Brain pericyte (primary cell): ENCODE measurements at places on chromosomes 6 and 20.

DNA sequence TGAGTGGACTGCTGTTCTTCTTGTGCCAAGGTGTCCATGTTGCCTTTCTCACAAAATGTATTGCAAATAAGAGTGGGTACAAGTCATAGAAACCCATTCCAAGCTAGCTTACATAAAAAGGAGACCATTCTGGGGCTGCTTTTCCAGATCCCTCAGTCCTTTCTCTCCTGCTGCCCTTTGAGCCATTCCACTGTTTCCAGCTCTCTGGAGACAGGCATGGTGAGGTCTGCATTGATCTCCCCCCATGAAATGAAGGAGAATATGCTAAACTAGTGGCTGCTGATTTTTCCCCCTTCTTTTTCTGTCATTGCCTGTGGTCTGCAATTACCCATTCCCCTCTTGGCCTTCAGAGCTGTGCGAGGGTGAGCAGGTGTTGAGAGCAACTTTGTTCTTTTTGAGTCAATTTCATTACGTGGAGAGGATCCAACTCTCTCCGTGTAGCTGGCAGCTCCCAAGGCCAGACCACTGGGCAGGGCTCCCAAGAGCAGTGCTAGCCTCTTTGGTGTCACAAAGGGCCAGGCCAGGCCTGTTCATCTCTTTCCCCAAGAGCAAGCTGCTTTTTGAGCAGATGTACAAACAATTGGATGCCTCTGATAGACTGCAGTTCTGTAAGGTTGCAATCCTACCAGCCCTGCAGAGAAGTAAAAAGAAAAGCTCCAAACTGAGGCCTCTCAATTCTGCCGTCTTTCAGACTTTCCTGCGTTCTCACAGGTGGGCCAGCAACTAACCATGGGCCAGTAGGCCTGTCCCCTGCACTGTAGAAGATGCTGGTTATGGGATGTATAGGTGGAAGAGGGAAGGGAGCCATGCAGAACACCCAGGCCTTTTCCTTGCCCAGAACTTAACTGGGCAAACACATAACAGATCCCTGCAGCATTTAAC is 96.1 kb upstream of the ARMC2 start:
- DNase-seq = no peak

GRCh38 chr6:125201961-125202729 is 48.6 kb downstream of the TPD52L1 start:
- DNase-seq = peak; percentile 70

DNA sequence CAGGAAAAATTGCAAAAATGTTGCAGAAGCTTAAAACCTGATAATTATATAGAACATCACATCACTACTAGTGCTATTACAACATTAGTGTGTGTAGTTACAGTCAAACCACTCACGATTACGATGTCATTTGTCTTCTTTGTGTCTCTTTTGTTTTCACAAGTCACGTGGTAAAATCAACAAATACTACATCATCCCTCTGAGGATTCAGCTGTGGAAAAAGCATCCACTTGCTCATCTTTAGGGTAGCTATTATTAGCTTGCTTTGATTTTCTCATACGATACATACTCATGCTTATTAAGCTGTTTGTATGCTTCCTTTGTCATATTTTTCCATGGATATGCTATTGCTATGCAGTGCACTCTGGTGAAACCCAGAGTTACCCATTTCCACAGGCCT is 22.2 kb upstream of the ATXN1 start:
- DNase-seq = no peak

- DNase-seq = no peak
These were observed 64.2 kb downstream of the LAMP5 start for GRCh38 chr20:9578594-9578993.

GRCh38 chr6:6284221-6284966 is 36.1 kb downstream of the F13A1 start:
- DNase-seq = no peak

GRCh38 chr6:19705606-19706005 is 131.6 kb upstream of the ID4 start:
- no peak for DNase-seq

- DNase-seq = no peak
These were observed 48.2 kb upstream of the MLN start for GRCh38 chr6:33851959-33852358.

DNA sequence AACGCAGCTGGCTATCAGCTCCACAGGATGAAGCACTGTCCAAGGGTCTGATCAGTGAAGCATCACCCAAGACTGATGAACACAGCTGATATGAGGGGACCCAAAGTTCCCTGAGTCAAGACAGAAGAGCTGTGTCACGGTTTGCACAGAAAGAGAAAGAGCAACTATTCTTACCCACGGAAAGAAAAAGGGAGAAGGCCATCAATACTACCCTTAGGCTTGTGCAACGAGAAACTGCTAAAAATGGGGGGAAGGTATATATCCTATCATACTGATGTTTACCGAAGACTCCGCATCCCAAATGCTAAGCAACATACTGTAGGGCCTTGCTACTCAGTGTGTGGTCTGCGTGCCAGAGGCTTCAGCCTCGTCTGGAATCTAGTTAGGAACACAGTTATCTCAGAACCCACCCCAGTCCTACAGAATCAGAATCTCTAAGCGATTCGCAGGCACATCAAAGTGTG is 665 bp downstream of the FASTKD5 start:
- no peak for DNase-seq

DNA sequence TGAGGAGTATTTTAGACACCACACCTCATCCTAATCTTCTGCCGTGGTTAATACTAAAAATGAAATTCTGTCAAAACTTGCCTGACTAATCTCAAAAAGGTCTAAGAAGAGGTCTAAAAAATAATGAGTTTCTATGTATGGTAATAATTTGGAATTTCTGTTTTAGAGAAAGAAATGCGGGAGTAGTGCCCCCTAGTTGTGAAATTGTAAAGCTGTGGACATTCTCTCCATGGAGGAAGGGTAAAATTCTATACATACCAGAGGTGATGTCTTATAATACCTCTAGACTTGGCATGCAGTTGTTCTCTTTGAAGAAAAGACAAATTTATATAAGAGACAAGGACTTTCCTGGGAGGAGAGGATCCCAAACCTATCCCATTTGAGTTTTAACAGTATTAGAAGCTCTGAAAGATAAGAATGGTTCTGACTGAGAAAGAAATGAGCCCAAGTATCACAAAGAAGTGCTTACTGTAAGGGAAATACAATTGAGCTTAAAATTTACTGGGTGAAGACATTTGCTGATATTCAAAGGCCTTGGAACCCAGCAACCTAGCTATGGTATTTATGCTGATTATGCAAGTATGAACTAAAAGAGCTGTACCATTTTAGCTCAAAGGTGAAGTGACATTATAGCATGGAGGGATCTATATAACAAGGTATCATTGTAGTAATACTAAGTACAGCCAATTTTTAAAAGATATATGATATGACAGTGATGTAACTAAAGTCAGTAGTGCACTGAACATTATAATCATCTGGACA is 5.1 kb upstream of the EPHA7 start:
- DNase-seq = no peak

- DNase-seq = no peak
These were observed 44.1 kb upstream of the AKIRIN2 start for GRCh38 chr6:87745966-87746721.

DNA sequence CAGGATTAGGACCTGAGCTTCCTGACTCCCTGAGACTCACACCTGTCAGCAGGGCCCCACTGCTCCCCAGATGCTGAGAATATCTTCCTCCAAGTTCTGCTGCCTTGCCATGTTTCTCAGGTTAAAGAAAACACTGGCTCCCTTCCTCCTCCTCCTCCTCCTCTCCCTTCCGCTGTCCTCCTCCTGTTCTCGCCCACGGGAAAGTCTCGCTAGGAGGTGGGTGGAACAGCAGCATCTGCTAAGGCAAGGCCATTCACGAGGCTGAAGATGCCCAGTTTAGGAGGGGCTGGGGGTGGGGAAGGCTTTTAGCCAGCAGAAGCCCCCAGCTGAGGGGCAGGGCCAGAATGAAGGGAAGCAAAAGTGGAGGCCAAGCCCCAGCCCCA is 23.8 kb downstream of the KCNK15 start:
- no peak for DNase-seq

DNA sequence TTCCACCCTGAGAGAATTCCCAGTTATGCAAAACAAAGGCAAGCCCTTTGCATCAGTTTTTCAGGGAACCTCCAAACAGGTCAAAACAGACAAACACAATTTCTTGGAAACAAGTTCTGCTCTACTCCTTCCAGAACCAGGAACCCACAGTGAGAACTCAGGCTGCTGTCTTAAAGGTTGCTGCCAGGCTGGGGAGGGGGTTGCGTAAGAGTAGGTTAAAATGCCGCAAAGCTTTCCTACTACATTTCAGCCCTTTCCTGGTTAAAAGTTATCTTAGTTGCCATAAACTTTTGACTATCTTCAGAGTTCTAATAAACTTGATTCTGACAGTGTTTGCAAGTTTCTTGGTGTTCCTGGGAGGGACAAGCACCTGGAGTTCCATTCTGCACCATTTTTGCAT is 33.8 kb downstream of the KPNA5 start:
- no peak for DNase-seq

- no peak for DNase-seq
These were observed 10.1 kb upstream of the TENT5A start for GRCh38 chr6:81762606-81763005.

GRCh38 chr20:62346398-62347150 is 20.5 kb downstream of the LAMA5 start:
- no peak for DNase-seq

DNA sequence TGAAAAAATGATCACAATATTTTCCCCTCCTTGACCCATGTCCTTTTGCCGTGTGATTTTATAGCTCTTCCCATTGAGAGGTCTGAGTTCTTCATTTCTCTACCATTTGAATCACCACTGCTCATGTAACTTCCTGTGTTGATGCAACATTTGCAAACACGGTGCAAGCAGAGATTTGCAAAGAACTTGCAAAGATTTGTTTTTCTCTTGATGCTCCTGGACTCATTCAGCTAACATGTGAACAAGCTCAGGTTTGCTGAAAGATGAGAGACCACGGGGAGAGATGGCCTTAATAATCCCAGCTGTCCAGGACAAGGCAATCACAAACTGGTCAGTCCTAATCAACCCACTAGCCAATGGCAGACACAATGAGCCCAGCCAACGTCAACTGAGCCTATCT is 8.6 kb downstream of the VNN2 start:
- DNase-seq = no peak

DNA sequence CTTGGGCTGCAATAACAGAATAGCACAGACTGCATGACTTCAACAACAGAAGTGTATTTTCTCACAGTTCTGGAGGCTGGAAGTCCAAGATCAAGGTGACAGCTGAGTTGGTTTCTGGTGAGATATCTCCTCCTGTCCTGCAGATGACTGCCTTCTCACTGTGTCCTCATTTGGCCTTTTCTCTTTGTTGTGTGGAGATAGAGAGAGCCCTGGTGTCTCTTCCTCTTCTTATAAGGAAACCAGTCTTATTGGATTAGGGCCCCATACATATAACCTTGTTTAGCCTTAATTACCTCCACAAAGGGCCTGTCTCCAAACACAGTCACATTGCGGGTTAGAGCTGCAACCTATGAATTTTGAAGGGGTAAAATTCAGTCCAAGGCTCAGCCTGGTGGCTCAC is 57.0 kb upstream of the BMP6 start:
- DNase-seq = no peak

GRCh38 chr20:63124092-63124781 is 91.7 kb downstream of the YTHDF1 start:
- no peak for DNase-seq

DNA sequence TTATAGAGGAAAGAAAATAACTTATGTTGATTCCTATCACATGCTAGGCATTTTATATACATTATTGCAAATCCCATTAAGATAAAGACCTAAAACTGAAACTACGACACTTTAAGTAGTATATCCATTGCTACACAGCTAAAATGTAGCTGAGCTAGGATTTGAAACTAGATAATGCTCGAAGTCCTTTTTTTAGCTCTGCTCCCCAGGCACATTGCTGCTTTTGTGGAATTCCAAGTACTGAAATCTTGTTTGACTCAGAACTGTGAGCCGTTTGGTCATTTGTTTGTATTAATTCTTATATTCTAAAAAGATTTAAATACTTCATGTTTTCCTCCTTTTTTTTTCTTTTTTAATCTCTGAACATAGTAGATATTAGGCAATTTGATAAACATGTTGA is 644.8 kb downstream of the HACE1 start:
- DNase-seq = no peak

DNA sequence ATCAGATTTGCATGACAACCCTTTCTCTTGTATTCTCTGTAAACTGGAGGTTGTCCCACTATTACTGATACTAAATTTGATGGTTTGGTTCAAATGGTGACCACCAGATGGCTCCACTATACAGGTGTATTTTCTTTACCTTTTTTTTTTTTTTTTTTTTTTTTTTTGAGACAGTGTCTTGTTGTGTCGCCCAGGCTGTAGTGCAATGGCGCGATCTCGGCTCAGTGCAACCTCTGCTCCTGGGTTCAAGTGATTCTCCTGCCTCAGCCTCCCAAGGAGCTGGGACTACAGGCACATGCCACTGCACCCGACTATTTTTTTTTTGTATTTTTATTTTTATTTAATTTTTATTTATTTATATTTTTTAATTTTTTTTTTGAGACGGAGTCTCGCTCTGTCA is 6.6 kb upstream of the WTAP start:
- DNase-seq = no peak

DNA sequence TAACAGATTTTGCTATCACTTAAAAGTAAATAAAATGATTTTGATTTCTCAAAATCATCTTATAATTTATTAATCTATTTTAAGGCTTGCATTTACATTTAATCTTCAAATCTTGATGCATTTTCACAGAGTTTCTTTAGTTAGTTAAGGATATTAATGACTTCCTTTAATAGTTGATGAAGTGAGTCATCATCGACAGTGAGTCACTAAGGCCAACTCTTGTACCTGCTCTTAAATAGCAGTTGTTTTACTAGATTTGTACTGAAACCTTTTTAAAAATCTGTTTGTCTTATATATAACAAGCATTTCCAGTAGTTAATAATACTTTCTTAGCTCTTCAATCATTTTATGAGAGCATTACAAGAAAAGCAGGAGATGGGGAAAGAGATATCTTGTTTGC is 191.7 kb downstream of the ESR1 start:
- DNase-seq = no peak

DNA sequence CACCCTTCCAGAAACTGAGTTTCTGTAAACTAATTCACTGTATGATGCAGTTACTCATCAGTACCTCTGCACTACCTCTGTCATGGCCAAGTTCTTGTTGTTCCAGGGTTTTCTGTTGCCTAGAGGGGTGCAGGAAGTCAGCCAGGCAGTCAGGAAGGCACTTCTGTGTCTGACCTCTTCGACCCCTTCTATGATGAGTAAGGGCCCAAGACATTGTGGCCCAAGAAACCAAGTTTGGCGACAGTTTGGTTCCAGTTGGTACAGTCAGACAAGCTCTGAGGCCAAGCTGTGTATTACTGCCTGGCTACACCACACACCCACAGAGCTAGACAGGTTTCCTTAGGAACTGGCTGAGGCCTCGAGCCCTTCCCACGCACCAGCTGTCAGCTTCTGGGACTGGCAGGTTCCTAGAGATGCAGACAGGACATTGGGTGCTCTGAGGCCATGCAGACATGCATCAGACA is 41.2 kb downstream of the TRAF3IP2 start:
- no peak for DNase-seq

GRCh38 chr6:148448369-148449012 is 105.9 kb downstream of the SASH1 start:
- DNase-seq = no peak

- no peak for DNase-seq
These were observed 208.8 kb downstream of the TFAP2B start for GRCh38 chr6:51027283-51028065.

- no peak for DNase-seq
These were observed 19.8 kb downstream of the ADRM1 start for GRCh38 chr20:62322492-62323041.

GRCh38 chr6:150298030-150298380 is 70.8 kb upstream of the IYD start:
- no peak for DNase-seq

- DNase-seq = no peak
These were observed at the start of gene STMND1 for GRCh38 chr6:17101422-17102257. Gene STMND1 (plus strand): TSS chr6:17102050. CDS start chr6:17102258, 208 bp downstream.

- DNase-seq = peak; percentile 44
These were observed 4.2 kb downstream of the AHI1 start for GRCh38 chr6:135493218-135493961.
